ENCODE measurements at places on chromosomes 7 and 10.

DNA sequence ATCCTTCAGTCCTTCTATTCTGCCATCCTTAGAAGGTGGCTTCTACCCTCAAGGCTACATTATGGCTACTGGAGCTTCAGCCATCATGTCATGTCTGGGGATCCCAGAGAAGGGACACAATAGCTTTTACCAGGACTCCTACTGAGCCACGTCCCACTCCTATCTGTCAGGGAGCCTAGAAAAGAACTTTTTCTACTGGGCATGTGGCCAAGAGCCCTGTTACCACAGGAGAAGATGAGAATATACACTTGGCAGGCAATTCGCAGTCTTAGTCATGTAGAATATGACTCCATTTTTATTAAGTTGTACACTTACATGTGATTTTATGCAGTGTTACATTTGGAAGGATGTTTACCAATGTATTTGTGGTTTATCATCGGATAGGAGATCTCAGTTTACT lies 64.6 kb upstream of the KCNMA1 start:
- peak; percentile 84 for DNase-seq

DNA sequence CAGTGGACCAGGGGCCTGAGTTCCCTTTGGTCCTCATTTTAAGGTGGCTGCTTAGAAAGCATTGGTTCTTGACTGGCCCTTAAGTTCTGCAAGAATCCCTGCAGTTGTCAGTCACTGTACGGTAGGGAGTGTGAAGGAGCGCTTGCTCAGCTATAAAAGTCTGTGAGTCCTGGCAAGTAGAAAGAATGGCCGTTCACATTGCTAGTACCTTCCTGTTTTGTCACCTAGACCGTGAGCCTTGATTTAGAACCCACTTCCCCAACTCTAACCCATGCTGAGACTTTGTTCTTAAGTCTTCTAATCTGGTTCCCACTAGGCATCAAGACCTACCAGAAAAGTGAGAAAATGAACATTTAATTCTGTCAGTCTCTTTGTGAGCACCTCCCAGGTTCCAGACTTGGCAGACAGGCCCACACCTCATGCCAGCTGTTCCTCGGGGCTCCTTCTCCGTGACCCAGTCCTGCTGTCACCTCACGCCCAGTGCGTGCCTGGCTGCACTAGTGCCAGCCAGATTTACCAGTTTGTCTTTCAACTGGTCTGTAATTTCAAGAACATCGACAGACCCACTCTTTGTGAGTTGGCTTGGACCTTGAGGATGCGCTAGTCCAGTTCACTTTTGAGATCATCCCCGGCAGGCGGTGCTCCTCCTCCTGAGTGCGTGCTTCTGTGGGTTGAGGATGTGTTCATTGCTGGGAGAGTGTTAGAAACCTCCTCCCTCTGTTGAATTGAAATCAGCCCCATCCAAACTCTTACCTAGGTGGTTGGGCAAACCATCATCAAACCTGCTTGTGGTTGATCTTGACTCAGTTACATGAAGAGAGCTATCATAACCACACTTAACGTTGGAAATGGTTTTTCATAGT lies 78.5 kb downstream of the SHH start:
- DNase-seq = no peak

- no peak for DNase-seq
Measured at GRCh38 chr10:48461623-48462481, 143.0 kb downstream of the ARHGAP22 start.

DNA sequence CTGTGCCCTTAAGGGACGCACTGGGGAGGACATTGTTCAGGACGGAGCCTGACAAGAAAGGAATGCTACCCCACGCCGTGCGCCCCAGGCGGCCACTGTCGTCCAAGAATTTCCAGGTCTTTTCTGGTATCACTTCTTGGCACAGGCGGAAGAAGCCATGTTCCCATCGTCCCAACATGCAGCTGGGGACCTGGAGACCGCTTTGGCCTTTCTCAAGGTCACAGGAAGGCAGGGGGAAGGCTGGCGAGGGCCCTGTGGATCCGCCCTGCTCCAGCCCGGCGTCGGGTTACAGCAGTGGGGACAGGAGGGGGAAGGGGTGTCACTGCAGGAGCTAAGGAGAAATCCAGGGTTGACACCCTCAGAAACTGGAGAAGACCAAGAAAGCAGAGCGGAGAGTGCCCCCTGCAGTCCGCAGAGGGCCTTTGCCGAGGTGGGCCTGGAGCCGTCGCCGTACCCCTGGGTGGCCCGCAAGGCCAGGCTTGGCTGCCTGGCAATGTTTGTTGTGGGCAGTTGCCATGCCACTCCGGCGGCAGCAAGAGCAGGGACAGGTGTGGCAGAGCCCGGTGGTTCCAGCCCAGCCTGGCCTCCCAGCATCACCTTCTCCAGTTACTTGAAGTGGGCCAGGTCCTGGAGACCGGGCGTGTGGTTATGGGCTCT lies 104.1 kb downstream of the LHPP start:
- DNase-seq = no peak

- DNase-seq = no peak
Measured at GRCh38 chr10:71804077-71804476, 30.8 kb upstream of the VSIR start.

DNA sequence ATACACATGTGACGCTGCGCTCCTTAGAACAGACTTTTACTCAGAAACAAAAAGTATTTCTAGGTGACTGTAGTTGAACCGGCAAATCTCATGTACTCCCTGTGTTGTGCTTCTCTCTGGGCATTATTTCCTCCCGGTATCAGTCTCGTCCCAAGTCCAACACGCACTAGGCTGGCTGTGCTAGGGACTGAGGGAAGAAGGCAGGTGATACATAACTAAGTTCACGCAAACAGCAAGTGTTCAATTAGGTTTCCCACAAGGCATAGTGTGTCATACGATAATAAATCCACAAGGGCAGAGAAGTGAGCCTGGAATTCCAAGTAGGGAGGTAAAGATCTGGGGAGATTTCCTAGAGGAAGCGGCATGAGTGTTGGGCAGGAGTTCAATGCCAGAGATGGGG lies 20.4 kb downstream of the FAM53B start:
- DNase-seq = no peak

- DNase-seq = no peak
Measured at GRCh38 chr7:136919820-136920219, 51.4 kb downstream of the CHRM2 start.

DNA sequence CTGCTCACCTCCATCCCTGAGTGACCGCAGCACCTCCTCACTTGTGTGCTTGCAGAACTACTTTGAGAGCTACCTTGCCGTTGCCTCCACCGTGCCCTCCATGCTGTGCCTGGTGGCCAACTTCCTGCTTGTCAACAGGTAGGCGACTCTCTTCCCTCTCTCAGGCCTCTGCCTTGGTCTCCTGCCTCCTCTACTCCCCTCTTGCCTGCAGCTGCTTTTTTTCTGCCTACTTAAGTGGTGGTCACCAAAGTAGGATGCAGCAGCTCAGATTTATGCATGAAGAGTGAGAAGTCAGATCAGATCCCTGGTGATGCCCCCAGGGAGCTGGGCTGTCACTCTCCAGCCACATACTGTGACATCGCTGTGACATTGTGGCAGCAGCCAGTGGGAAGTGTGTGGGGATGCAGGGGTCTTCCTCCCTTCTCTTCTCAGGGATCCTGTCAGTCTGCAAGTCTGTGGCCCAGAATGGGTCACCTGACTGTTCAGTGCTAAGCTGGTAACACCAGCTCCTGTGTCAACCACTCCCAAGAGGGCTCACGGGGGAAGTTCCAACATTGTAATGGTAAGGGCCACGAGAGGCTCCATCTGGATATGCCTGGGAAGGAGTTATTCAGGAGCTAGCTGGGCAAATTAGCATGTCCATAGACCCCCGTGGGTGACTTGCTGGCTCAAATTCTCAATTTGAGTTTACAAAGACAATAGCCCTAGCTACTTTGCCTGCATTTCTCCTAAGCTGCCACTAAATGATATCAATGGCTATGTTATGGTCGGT lies 25.3 kb downstream of the SLC29A3 start:
- DNase-seq = no peak

- DNase-seq = no peak
Measured at GRCh38 chr10:133225707-133226191, 4.3 kb upstream of the UTF1 start.

DNA sequence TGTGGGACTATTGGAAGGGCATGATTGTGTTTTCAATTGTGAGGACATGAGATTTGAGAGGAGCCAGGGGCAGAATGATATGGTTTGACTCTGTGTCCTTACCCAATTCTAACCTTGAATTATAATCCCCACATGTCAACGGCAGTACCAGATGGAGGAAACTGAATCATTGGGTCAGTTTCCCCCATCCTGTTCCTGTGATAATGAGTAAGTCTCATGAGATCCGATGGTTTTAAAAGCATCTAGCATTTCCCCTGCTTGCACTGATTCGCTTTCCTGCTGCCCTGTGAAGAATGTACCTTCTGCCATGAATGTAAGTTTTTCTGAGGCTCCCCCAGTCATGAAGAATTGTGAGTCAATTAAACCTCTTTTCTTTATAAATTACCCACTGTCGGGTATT lies 1367.1 kb downstream of the XPNPEP1 start:
- DNase-seq = no peak

DNA sequence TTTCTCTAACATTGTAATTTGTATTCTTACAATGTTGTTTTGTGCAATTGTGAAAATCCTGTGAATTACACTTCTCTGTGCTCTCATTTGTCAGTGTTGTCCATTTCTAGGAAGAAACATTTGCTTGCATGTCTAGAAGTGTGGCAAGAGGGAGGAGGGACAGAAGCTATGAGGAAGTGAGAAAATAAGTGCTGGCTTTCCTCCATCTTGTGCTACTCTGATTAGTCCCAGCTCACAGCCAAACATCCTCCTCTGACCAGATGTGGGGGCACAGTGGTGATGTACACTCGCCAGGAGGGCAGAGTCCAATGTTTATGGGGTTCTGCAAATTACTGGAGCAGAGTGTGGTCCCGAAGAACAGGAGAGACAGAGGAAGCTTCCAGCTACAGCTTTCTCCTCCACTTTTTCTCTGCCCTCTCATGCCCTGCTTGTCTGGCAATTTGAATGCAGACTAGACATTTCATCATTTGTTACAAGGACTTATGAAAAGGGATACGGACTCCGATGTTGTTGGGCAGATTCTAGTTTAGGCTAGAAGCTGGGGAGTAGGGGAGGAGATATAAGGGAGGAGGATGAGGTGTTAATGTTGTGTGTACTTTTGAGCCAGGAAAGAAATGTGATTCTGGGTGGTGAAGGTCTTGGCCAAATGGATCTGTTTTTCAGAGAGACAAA lies 131.0 kb upstream of the C1GALT1 start:
- DNase-seq = no peak

DNA sequence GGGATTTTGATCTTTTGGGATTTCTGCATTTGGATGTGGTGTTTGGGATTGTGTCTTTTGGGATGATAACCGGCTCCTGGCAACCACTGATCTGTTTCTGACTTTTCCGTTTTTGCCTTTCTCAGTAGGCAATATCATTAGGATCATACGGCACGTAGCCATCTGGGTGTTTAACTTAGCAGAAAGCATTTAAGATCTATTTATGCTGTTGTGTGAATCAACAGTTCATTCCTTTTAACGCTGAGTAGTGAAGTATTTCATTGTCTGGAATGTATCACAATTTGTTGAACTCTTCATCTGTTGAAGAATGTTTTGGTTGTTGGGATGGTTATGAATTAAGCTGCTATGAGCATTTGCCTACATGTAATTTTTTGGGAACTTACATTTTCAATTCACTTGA lies 459.6 kb downstream of the SDK1 start:
- no peak for DNase-seq

- DNase-seq = no peak
Measured at GRCh38 chr10:85922356-85923129, 444.1 kb downstream of the GRID1 start.

DNA sequence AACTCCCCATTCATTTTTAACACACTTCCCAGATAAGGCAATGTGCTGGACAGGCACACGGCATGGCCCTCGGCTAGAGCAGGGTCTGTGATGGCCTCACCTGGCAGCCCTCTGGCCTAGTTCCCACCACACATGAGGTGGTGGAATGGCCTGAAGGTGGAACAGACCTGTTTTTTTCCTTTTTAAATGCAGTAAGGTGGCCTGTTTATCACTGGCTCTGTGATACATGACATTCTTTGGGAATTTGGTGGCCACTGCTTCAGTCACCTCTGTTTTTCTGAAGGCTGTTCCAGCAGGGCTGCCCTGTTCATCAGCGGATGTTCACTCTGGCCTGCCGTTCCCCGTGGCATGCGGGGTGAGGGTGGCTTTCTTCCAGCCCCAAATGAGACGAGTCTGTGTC lies 36.6 kb downstream of the SHH start:
- DNase-seq = no peak

- DNase-seq = peak; percentile 47
Measured at GRCh38 chr10:87817609-87818504, at the start of gene ATAD1. TSS of gene ATAD1 (minus strand) at chr10:87818226. CDS start at chr10:87814599, 3,627 bp downstream.
